PC-3 (cell line): ENCODE measurements at places on chromosomes 13 and 19. TPM values are rescaled to one million over a fixed set of nuclear protein-coding genes. Genes with fewer than 3 reads are reported as not detected.

GRCh38 chr19:30358821-30359580 lies 13.2 kb upstream of the ZNF536 start:
- no peak for DNase-seq

DNA sequence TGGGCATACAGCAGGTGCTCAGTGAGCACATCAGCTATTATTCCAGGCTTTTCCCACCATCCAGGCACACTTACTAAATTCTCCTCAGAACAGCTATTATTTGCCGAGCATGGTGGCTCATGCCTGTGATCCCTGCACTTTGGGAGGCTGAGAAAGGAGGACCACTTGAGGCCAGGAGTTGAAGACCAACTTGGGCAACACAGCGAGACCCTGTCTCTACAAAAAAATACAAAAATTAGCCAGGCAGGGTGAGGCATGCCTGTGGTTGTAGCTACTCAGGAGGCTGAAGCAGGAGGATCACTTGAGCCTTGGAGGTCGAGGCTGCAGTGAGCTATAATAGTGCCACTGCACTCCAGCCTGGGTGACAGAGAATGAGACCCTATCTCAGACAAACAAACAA lies 35.4 kb downstream of the PTPRS start:
- no peak for DNase-seq

GRCh38 chr19:35171730-35172129 lies 17.2 kb downstream of the FXYD5 start:
- no peak for DNase-seq

The KLK15 gene
- 1.3 TPM in 1 of 2 replicates, not detected in the other for total RNA-seq

The POLR2E gene
- total RNA-seq: 335 and 375 TPM in 2 replicates
